EH (cell line): ENCODE measurements at places on chromosomes 12 and 14.
A peak's percentile ranks its signal among the peaks of the same experiment; 100 is the strongest.

- DNase-seq = peak; percentile 9
Observed at GRCh38 chr12:133026996-133027395, 10.3 kb upstream of the ZNF84 start.

- no peak for DNase-seq
Observed at GRCh38 chr14:77508876-77509275, 10.3 kb upstream of the ISM2 start.

- DNase-seq = no peak
Observed at GRCh38 chr12:118689793-118690192, 291.5 kb upstream of the SRRM4 start.

GRCh38 chr14:96486705-96487104 lies 15.5 kb upstream of the PAPOLA start:
- DNase-seq = no peak
